ENCODE measurements at places on chromosomes 1 and 21. TPM values are rescaled to one million over a fixed set of nuclear protein-coding genes. Genes with fewer than 3 reads are reported as not detected.

Gene ELK4
- 7.3 TPM for polyA plus RNA-seq

Gene FCMR
- not detected for polyA plus RNA-seq

Gene SLC25A33
- polyA plus RNA-seq, result 17.5 TPM

Gene S100A1
- 24.4 TPM for polyA plus RNA-seq

Gene OR2T33
- not detected for polyA plus RNA-seq

DNA sequence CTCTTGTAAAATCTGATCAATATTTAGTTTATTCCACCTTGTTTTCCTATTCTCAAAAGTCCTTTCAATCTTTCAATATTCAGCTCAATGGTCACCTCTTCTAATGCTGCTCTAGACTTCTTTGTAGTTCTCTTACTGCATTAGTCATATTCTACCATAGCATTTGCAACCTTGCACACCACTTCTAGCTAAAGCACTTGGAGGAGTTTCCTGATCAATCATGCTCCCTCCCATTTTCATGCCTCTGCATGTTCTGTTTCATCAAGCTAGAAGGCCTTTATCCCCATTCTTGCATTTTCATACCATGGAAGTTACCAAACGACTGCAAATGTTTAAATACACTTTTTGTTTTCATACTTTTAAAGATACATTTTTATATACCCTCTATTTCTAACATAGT, 72.1 kb downstream of the SLC5A9 start:
- no peak overlapping the region for H3K27ac ChIP-seq
- no peaks in the 10 kb centered on the region for H3K27me3 ChIP-seq
- H3K4me1 ChIP-seq, result no peaks in the 10 kb centered on the region
- no peaks in the 10 kb centered on the region for H3K36me3 ChIP-seq
- no peak for DNase-seq

DNA sequence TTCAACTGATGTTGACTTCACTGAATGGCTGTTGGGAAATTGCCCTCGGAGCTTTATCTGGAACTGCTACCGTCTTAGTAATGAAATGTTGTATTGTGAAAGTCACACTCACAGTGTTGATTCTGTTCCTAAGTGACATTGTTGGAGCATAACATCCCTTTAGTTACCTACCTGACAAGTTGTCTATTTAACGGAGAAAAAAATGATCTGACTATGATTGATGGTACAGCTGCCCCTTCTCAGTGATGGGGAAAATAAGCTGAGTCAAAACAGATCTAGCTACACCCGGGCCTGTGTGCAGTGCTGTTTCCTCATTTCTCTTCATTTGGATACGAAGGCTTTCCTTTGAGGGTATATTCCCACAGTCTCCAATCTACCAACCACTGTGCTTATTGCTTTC, 472.3 kb upstream of the BRINP3 start:
- no peaks in the 10 kb centered on the region for H3K36me3 ChIP-seq
- DNase-seq, result no peak
- no peaks in the 10 kb centered on the region for H3K4me1 ChIP-seq
- no peaks in the 10 kb centered on the region for H3K27me3 ChIP-seq
- no peak overlapping the region for H3K4me3 ChIP-seq
- no peak overlapping the region for H3K27ac ChIP-seq

- peaks cover 15% of the 10 kb centered on the region for H3K27me3 ChIP-seq
- H3K4me1 ChIP-seq, result no peaks in the 10 kb centered on the region
- no peak overlapping the region for H3K4me3 ChIP-seq
- DNase-seq, result no peak
Measured at GRCh38 chr1:30691480-30691879, 31.9 kb downstream of the MATN1 start.

GRCh38 chr21:21165063-21165645, 166.9 kb downstream of the NCAM2 start:
- no peak for DNase-seq
- peaks cover 2% of the 10 kb centered on the region for H3K36me3 ChIP-seq
- H3K4me1 ChIP-seq, result peaks cover 7% of the 10 kb centered on the region
- no peaks in the 10 kb centered on the region for H3K27me3 ChIP-seq
